Pulmonary artery endothelial cell (primary cell): ENCODE measurements at places on chromosomes 4 and X. TPM values are rescaled to one million over a fixed set of nuclear protein-coding genes. Genes with fewer than 3 reads are reported as not detected.

Gene SERTM2
- not detected in 2 replicates for total RNA-seq

Gene CEP135
- total RNA-seq, result 7.4 and 9.9 TPM in 2 replicates

Gene RAB41
- not detected in 2 replicates for total RNA-seq

Gene NDP
- total RNA-seq, result 0.73 and 0.78 TPM in 2 replicates

Gene PDGFRA
- 0.73 and 0.85 TPM in 2 replicates for total RNA-seq

Gene MAPK10
- 0.04 and 0.20 TPM in 2 replicates for total RNA-seq

Gene CXCL1
- total RNA-seq, result 53.3 and 90.8 TPM in 2 replicates

Gene MND1
- total RNA-seq, result 2.9 and 6.0 TPM in 2 replicates

Gene CWH43
- total RNA-seq, result not detected in 2 replicates

Gene BANK1
- not detected in 2 replicates for total RNA-seq

Gene GIMD1
- not detected in 2 replicates for total RNA-seq

Gene HTRA3
- total RNA-seq, result 3.3 and 6.5 TPM in 2 replicates

Gene MFAP3L
- total RNA-seq, result 0.20 and 0.21 TPM in 2 replicates

Gene ITGB1BP2
- 0.46 and 1.4 TPM in 2 replicates for total RNA-seq

Gene MAGEB5
- total RNA-seq, result not detected in 2 replicates

Gene JAKMIP1
- total RNA-seq, result not detected in 2 replicates

Gene RHOH
- not detected in 2 replicates for total RNA-seq

Gene MAGIX
- total RNA-seq, result 0.59 and 1.2 TPM in 2 replicates

Gene IL2RG
- not detected in 2 replicates for total RNA-seq

Gene REELD1
- not detected in 2 replicates for total RNA-seq

Gene IQCM
- total RNA-seq, result not detected in 2 replicates

Gene SPANXN3
- total RNA-seq, result not detected in 2 replicates

Gene ASMT
- total RNA-seq, result not detected in 2 replicates

Gene ENPEP
- total RNA-seq, result not detected in 2 replicates

Gene HELT
- not detected in 2 replicates for total RNA-seq

Gene SLC2A9
- total RNA-seq, result 0.92 and 1.1 TPM in 2 replicates

Gene TMEM271
- not detected in 2 replicates for total RNA-seq

Gene SMIM43
- 0.04 and 0.26 TPM in 2 replicates for total RNA-seq
